ENCODE measurements at places on chromosomes 6 and 20.
A peak's percentile ranks its signal among the peaks of the same experiment; 100 is the strongest.

DNA sequence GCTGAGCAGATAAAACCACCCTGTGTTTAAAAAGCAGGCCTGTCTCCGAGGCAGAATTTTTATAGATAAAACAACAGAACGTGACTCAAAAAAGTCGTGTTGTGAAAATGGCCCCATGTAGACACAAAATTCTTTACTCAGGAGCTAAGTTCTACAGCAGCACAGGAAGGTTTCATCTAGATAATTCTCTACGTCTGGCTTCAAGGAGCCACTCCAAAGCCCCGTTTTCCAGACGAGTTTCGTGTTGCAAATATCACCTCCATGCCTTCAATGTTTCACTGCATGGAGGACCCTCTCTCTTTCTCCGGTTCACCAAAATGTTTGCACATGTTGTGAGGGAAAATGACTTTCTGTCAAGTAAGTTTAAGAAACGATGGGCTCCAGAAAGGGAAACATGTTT is 12.0 kb upstream of the BMP7 start:
- no peak for DNase-seq

DNA sequence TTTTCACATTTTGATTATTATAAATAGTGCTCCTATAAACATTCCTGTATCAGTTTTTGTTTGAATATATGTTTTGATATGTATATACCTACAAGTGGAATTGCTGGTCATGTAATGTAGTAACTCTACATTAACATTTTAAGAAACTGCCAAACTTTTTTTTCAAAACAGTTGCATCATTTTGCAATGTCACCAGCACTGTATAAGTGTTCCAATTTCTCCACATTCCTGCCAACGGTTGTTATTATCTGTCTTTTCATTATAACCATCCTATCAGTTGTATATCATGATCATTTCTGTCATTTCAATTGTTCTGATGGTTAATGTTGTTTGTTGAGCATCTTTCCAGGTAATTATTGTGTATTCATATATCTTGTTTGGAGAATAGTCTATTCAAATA is 44.8 kb upstream of the SAMD5 start:
- no peak for DNase-seq

DNA sequence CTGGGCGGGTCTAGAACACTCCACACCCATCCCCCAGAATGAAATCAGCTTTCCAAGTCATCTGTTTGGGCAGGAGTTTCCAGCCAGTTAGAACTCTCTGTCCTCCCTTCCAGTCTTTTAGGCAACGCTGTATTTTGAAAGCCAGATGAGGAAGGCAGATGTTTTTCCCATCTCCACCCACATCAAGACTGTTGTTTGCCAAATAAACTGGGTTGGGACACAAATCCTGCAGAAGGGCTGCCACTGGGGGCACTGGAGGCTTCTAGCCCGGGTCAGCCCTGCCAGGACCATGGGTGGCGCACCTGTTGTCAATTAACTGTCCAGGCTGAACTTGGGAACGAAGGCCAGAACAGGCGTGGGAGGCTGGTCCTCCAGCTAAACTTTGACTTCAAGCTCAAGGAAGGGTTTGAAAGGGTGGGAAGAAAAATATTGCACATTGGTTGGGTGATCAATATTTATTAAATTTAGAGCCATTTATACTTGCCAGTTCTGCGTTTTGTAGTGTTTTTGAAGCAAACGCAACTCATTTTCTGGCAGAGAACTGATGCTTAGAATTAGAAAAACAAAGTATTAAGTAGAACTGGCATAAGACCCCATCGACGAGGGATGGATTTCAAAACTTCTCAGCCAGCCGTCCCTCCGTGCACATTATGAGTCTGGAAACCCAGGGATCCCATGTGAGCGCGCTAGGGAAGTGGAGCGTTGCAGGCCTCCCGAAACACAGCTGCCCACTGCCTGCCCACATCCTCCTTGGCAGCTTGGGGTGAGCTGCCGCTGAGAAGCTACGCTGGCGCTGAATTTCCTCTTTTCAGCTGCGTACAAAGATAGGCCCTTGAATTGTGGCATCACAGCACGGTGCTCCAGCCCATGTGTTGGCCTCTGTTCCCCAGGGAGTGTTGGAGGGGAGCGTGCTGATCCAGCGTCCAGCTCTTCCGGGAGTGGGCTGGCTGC is 297.4 kb downstream of the QKI start:
- DNase-seq: peak; percentile 60

DNA sequence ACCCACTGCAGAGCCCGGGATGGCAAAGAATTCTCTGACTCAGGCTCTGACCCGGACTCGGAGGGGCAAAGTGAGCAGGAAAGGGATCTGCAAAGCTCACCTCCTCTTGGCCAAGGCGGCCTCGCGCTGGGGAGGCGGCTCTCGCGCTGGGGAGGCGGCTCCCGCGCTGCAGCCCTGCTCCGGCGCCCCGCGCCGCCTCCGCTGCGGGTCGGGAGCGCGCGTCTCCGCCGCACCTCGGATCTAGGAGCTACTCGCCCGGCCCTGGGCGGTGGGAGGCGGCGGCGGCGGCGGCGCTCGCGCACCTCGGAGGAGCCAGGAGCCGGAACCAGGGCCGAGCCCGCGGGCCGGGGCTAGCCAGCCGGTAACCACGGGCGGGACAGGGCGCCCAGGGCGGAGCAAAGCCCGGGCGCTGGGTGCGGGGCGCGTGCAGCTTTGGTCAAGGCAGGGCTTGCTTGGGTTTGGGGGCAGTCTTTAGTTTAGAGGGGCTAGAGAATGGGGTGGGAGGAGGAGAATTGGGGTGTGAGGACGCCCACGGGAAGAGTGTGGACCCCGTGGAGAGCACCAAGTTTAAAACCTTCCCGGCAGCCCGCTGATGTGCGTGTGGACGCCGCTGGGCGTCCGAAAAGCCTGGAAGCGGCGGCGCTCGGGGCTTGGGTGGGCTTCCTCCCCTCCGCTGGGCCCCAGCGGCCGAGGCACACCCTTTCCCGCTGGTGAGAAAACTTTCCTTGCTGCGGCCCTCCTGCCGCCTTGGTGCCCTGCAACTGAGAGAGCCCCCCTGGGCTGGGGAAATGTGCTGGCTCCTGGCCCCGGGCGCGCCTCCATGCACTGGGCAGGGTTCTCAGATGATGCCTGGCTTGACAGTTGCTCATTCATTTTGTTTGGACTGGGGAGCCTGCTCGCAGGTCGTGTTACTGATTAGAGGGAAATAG is at the start of gene MRAP2:
TSS of gene MRAP2 (plus strand) at position 250 of the 929 bp plus-strand sequence. CDS start 21,547 bp downstream, outside the sequence.
- peak; percentile 18 for DNase-seq

DNA sequence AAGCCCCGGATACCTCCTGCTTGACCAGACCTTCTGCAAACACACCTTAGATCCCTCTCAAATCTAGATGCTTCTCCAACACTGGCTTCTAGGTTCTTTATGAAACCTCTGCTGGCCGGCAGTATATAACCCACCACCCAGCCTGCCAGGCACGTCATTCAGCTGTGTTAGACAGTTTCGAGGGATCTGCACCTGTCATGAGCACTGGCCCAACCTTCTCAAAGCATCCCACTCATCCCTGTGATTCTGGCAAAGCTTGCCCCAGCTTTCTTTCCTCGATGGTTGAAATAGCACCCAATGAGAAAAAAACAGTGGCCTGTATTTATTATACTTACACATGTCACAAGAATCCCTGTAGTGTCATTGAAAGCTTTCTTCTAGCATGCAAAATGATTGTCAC is 157.8 kb downstream of the MTHFD1L start:
- DNase-seq: no peak

- DNase-seq: peak; percentile 26
Measured at GRCh38 chr6:169959136-169960002, 207.9 kb downstream of the ERMARD start.

DNA sequence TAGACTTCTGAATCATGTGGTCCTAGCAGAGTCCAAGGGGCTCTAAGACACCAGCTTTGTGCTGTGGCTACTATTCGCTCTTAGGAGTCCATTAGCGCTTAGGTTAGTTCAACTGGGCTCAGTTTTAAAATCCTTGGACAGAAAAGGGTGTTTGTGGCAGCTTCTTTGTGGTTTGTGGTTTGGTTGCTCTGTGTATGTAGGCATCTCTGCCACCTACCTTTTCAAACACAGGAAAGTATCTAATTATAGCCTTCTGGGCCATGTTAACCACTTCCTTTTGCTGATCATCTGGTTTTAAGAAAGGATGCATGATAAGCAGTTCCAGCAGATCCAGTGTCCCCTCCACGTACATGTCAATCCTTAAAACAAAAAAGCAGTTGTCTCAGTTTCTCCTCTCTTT is 10.8 kb downstream of the GSTA4 start:
- DNase-seq: peak; percentile 36

DNA sequence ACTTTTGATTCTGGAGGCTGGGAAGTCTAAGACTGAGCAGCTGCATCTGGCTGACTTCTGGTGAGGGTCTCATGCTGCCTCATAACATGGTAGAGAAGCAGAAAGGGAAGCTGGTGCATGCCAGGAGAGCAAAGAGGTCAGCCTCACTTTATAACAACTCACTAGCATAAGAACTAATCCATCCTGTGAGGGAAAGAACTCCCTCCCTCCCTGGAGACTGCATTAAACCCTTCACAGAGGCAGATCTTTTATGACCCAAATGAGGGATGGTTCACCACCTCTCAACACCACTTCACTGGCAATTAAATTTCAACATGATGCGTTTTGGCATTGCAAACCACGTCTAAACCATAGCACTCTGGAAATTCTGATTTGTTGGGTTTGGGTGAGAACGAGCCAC is 33.9 kb downstream of the STXBP5 start:
- no peak for DNase-seq

- no peak for DNase-seq
Measured at GRCh38 chr6:64520050-64520449, 884.4 kb downstream of the PHF3 start.

- DNase-seq: no peak
Measured at GRCh38 chr6:96899019-96899418, 1.3 kb upstream of the NDUFAF4 start.
